Stimulated activated CD4-positive, alpha-beta T cell treated with anti-CD3 and anti-CD28 coated beads, Interleukin-1b, Interleukin-23, amount 100 ng/mL, for 1 hour (primary cell): ENCODE measurements at places on chromosomes 5 and 9.

DNA sequence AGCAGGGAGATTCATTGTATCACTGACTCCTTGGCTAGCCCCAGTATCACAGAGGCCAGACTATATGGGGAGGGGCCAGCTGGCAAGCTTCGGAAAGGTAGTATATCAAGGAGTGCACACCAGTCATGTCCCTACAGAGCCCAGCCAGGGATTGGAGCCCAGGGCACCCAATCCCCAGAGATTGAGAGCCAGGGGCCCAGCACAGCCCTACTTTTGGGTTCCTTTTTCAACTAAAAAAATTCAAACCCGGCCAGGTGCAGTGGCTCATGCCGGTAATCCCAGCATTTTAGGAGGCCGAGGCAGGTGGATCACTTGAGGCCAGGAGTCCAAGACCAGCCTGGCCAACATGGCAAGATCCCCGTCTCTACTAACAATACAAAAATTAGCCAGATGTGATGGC is 5.4 kb upstream of the MYORG start:
- DNase-seq: no peak

DNA sequence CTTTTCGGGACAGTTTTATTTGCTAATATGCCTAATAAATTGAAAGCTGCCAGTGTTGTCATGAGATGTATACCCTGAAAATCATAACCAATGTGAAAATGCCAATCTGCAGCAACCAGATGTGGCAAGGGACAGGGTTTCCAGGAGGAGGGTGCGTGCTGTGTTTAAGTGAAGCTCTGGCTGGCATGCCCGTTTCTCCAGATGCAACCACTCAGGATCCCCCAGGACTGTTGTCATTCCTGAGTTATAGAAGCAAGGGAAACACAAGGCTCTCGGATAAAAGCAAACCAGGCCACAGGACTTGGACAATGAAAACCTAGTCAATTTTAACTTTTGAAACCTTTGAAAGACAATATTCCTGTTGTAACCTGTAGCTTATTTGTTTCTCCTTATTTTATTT is 360.2 kb downstream of the SLIT3 start:
- no peak for DNase-seq

GRCh38 chr9:22237497-22238363 is 208.9 kb upstream of the DMRTA1 start:
- DNase-seq: no peak

DNA sequence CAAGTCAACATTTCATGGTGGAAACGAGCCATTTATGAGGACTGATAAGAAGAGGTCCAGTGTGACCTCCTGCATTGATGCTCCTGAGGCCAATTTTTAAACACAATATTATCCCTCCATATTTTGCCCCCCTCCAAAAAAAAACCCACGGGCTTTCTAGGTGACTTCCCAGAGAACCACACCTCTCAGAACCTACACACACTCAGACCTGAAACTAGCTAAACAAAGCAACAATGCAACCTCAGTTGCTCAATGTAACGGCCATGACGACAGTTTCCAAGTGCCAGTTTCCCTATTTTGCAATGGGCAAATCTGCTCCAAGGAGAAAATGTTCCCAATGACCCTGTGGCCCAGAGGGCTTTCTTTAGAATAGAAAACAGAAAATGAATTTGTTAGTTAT is 3.5 kb downstream of the NRG2 start:
- no peak for DNase-seq

DNA sequence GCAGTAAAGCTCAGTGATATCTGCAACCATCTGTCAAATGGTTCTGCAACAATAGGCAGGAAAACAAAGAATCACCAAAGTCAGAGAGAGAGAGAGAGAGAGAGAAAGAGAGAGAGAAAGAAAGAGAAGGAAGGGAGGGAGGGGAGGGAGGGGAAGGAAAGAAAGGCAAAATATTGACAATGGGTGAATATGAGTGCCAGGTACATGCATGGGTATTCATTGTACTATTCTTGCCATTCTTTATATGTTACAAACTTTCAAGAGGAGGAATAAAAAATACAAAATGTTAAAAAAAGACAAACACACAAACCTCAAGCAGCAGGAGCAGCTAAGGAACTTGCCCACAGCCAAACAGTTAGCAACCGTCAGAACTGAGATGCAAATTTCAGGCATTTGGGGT is 350.8 kb upstream of the RFX3 start:
- no peak for DNase-seq

- DNase-seq: no peak
Observed at GRCh38 chr5:151700820-151701219, 14.1 kb upstream of the SPARC start.

DNA sequence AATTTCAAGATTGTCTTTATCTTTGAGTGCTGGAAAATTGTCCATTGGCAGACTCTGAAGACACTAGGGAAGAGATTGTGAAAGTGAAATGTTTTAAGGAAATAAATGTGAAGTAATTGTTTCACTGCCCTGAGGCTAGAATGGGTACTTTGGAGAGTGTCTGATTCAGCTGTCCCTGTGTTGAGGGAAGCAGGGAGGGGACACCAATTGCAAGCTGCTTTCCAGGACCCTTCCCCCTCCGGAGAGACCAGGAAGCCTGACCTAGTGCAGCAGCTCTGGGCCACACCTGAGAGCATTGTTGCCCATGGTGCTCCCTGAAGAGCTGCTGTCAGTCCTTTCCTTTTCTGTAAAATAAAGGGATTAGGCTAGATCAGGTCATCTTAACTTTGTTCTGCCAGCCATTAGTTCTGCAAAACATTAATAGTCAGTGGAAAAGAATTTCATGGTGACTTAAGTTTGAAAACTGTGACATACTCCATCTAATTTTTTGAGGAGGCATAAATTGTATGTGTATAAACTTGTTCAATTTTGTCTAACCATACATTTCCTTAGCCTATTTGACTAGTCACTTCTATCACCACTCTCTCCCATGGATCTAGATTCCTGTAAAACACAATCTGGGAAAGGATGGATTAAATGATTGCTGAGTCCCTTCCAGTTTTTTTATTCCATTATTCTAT is 18.8 kb downstream of the MAP1B start:
- no peak for DNase-seq

DNA sequence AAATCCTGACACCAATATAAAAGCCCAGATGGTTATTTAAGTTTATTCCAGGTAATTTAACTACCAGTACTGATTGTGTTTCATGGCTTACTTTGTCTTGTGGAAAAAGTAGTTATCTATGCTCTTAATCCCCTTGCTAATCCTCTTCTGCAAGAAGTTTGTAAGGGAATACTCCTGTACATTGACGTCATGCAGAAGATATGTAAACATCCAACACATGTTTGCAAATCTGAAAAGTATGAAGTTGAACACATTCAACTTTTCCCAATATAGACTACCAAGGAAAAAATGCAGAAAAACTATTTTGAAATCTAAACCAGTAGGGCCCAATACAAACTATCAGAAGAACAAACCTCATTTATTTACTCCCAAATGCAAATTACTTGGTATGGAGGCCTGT is 56.3 kb upstream of the ELL2 start:
- no peak for DNase-seq

GRCh38 chr9:94937214-94937903 is 210.9 kb downstream of the AOPEP start:
- DNase-seq: no peak

DNA sequence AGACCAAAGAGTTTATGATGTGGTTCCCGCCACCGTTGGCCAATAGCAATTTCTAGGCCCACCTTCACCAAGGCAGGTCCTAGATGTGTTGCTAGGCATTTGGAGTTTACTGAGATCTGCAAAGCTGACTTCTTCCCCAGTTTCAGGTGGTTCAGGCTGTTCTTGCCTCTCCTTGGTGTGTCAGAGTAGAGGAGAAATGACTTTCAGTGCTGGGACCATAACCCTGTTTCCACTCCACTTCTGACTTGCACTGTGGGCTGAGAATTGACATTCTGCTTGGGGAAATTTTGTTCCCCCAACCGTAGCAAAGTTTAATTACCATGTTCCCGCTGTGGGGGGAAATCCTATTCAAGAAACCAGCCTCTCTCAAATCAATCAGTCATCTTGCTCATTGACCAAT is 128.0 kb upstream of the GABRP start:
- no peak for DNase-seq

GRCh38 chr9:19283072-19283710 is 52.7 kb downstream of the DENND4C start:
- DNase-seq: no peak
